ENCODE measurements at places on chromosomes 16 and 17.

DNA sequence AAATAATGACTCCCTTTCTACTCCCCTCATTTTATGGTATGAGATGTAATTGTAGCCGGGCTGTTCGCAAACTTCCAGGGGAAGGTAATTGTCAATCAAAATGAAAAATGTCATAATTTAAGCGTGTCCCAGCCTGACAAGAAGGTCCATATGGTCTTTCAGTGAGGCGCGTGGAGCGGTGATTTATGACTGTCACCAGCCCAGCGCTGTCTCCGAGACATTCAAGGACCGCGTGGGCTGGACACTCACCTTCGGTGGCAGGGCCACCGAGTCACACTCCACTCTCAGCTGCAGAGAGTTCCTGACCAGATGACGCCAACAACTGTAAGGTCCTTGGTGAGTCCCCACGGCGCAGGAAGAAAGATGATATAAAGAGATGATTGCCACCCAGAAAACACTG lies 157.7 kb upstream of the TNRC6C start:
- DNase-seq, result no peak

- DNase-seq, result no peak
Observed at GRCh38 chr17:29562615-29563014, 4.2 kb downstream of the ABHD15 start.

DNA sequence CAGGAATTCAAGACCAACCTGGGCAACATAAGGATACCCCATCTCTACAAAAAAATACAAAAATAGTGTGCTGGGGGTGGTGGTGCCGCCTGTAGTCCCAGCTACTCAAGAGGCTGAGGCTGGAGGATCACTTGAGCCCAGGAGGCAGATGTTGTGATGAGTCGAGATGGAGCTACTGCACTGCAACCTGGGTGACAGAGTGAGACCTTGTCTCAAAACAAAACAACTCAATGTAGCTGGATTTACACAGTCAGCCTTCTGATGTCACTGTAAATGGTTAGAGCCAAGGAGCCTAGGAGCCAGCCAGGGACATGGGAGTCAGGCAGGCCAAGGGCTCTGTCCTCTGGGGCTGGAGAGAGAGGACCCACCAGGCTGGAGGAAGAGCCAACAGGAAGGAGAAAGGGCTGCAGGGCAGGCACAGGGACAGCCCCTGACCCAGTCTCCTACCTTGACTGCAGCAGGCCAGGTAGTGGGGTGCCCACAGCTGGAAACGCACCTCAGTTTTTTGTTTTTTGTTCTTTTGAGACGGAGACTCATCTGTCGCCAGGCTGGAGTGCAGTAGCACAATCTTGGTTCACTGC lies 8.4 kb downstream of the CDIPT start:
- DNase-seq, result no peak

- no peak for DNase-seq
Observed at GRCh38 chr17:78486228-78486802, 90.9 kb downstream of the DNAH17 start.

- DNase-seq, result no peak
Observed at GRCh38 chr17:82152114-82152513, 54.1 kb upstream of the FASN start.

DNA sequence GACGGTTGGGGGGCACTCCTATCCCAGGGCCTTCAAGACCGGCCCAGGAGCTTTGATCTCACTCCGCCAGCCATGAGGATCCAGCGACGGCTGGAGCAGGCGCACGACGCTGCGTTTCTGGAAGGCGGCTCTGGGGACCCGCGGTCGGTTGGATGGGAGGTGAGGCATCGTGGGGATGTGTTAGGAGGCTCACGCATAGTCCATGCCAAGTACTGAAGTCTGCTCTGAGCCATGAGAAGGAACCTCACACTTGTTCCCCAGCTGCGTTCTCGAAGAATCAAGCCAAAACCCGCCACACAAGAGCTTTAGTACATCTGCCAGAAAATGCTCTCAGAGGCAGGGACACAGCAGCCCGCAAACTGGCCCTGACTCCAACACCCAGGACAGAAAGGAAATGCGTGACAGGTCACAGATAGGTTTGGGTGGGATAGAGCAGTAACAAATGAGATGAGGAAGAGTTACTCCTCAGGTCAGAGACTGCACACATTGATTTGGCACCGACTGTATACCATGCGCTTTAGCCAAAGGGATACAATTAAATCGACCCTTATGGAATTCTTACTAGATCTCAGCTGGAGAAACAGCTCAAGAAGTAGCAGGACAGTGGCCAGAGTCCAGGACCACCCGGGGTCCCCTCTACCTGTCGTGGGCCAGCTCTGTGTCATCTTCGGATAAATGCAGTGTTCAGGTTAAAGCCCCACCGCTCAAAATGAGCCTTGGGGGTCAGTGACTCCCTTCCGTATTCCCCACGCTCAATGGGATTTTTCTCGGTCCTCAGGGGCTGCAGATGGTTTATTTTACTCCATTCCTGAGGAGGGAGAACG lies 6.7 kb upstream of the GSG1L start:
- peak; percentile 53 for DNase-seq

DNA sequence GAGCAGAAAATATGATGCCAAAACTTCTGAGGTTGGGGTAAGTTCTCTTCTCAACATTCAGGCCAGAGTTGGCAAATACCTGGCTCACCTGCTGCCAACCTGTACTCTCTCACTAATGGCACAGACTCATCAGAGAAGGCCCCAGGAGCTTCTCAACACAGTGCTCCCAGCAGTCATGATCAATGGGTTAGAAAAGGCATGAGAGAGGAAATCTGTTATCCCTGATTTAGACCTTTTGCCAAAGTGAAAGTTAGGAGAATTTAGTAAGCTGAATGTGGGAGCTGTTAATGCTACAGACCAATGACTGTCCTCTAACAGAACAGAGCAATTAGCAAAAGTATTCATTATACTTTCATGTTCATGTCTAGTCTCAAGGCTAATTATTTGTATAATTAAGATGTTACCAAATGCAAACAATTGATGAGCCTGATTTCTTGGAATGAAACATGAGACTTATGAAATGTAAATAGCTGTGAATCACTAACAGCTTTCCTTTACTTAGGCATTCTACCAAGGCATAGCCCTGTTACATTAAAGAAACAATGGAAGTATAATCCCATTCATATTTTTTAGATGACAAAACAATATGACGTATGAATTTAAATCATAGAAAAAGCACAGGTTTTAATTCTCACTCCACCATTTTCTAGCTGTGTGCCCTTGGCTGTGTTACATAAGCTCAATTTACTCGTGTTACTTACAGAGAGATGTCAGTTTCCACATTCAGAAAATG lies 68.7 kb upstream of the MARCHF10 start:
- DNase-seq, result no peak

- DNase-seq, result no peak
Observed at GRCh38 chr17:15908378-15908777, 36.6 kb upstream of the ADORA2B start.

GRCh38 chr16:56697456-56698155 lies 15.3 kb downstream of the MT1X start:
- no peak for DNase-seq

DNA sequence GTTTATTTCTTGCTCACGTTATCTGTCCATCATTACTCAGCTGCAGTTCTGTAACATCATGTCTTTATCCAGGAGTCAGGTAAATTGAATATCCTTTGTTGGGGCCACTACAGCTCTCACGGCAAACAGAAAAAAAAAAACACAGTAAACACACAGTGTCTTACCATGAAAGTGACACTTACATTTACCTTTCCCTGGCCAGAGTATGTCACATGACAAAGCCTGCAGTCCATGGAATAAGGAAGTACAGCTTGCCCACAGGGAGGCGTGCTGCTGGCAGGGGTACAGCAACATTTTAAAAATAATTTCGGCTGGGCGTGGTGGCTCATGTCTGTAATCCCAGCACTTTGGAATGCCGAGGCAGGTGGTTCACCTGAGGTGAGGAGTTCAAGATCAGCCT lies 85.7 kb upstream of the HS3ST4 start:
- no peak for DNase-seq

- DNase-seq, result no peak
Observed at GRCh38 chr17:1096215-1096614, 83.6 kb downstream of the ABR start.

GRCh38 chr16:84504420-84505248 lies at the start of gene MEAK7:
MEAK7 (minus strand) TSS chr16:84504659; CDS start chr16:84498086, 6,573 bp downstream.
- DNase-seq, result peak; percentile 98

DNA sequence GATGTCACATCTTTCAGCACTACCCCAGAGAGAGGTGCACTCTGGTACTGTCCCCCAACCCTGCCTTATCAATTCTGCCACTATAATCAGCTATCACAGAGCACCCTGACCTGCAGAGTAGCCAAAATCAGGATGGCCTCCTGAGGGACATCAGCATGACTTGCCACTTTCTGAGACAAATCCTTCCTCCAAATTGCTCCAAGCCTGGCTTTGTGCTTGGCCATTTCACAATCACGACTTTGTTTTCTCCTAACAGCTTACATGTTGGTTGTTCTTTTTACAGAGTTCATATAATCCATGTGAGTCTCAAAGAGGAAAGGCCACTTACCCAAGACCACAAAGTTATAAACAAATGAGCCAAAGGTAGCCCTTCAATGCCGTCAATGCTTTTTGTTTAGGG lies 449.0 kb upstream of the CDH5 start:
- no peak for DNase-seq

GRCh38 chr17:30534298-30534697 lies 57.1 kb downstream of the GOSR1 start:
- DNase-seq, result no peak

DNA sequence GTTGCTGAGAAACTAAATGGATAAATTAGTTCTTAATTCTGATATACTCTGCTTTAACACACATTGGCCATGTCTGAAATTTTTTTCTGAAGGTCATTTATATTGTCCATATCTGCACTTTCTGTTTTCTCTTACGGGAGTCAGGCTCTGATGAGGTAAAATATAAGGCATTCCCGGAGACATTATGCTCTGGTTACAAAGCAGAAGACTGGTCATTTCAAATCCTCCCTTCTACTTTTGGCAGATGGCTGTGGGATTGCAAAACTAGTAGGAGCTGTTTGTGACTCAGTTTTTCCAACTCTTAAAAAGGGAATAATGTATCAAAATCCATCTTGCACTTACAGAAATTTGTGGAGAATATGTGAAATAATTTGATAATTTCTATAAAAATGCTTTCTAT lies 92.2 kb upstream of the CPHXL start:
- DNase-seq, result no peak

GRCh38 chr17:57221366-57222350 lies 34.7 kb upstream of the MSI2 start:
- DNase-seq, result no peak

DNA sequence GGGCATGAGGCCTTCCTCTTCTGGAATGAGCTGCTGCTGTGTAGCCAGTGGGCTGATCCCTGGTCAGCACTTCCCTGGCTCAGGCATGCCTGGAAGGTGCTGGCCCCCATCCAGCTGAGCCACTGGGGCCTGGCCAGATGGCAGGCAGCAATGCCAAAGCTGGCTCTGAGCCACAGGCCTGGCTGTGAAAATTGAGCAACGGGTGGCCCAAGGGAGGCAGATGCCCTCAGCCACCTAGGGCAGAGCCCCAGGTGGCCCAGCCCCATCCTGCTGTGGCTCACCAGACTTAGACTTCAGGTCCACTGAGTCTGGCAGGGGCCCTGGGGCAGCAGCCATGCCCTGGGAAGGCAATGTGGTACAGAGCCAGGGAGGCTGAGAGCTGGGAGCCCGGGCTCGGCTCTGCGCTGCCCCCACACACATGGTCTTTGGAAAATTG lies 8.5 kb upstream of the CRHR1 start:
- DNase-seq, result no peak

- DNase-seq, result peak; percentile 80
Observed at GRCh38 chr17:6666077-6666521, 14.5 kb downstream of the C17orf100 start.

- no peak for DNase-seq
Observed at GRCh38 chr17:68665373-68665772, 64.2 kb upstream of the FAM20A start.

DNA sequence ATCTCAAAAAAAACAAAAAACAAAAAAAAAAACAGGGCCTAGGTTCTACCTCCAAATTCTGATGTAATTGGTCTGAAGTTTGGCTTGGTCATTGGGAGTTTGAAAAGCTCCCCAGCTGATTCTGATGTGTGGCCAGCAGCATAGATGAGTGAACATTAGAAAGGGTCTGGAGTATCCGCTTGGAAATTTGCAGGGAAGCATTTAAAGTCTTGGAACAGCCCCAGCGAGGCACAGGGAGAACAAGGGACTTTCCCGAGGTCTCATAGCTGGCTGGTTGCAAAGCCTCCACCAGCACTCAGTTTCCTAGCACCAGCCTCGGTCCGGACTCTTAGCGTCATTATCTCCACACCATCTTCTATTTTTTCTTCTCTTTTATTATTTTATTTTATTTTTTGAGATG lies 70.8 kb downstream of the RAB11FIP4 start:
- peak; percentile 14 for DNase-seq

- DNase-seq, result no peak
Observed at GRCh38 chr17:45902892-45903346, 8.6 kb downstream of the MAPT start.

- DNase-seq, result no peak
Observed at GRCh38 chr16:78556421-78556820, 457.0 kb downstream of the WWOX start.

DNA sequence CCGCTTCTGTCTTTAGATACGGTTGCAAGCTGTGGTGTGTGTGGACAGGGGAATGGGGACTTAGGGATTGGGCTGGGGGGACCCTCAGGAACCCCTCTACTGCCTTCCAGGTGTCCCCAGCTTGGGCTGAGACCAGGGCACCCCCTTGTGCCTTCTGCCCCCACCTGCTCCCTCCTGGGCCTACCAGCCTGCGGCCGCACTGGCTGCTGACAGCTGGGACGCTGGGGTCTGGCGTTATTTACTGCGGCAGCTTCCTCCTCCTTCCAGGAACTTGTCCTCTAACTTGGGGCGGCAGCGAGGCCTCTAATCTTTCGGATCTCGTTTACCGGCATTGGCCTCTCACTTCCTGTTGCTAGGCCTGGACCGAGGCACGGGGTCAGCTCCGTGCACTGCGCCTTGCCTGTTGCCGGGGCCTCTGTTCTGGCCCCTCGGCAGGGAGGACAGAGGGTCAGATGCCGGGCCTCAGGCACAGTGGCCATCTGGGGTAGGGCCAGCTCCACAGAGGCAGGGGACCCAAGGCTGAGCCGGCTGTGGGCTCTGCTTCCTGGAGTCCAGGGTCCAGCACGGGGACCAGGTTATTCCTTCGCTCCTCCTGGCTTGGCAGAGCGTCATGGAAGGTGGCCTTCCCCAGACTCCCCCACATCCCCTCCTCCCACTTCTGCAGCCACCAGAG lies 31.8 kb downstream of the TMEM235 start:
- no peak for DNase-seq

DNA sequence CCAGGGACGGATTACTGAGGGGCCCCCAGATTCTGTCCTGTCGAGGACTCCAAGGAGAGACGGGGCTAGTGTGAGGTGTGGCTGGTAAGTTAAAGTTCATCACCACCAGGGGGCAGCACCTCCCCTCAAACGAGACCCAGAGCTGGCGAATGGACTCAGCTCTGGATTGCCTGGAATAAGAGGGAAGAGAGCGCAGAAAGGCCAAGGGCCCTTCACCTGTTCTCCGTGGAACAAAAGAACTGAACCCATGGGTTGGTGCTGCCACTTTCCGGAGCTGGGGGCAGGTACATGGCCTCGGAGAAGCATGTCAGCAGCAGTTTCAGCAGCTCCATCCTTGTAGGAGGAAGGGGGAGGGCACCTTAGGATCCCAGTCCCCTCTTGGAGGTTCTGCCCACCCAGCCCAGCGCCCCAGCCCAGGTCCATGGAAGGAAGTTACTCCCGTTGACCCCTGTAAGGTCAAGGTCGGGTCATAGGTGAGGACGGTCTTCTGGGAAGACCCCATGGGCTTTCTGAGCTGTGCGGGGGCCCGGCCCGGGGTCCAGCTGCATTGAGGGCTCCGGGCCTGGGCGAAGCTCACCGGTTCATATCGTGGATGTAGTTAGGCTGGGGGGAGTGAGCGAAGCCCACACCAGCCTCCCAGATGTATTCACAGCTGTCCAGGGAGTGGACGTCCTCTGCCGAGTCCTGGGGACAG lies 10.8 kb downstream of the HID1 start:
- DNase-seq, result peak; percentile 89

Data from muscle of arm (tissue), 14 donors.